Thymus (tissue), 14 donors: ENCODE measurements at places on chromosomes 3 and 15.

DNA sequence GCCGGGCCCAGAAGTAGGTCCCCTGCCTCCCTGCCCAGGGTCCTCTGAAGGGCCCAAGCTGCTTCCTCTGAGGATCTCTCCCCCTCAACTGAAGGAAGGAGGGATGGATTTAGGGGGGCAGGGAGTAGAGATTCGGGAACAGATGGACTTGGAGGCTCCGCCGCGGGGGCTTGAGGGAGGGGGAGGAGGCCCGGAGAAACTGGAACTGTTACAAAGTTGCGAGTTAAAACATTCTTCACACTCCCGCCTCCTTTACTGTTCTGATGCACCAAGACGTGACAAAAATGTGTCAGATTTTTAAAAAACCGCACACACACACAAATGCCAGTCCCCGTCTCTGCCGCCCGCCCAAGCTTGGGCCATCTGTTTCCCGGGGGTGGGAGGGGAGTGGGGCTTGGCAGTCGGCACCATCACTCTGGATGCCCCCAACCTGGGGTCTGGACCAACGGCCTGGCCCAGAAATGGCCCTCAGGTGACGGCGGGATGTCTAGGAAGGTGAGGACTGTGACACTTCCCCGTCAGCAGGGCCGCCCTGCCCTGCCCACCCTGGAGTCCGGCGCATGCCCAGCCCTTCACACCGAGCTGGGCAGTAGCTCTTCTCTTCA, 25.0 kb upstream of the LINGO1 start:
- no peak for DNase-seq

DNA sequence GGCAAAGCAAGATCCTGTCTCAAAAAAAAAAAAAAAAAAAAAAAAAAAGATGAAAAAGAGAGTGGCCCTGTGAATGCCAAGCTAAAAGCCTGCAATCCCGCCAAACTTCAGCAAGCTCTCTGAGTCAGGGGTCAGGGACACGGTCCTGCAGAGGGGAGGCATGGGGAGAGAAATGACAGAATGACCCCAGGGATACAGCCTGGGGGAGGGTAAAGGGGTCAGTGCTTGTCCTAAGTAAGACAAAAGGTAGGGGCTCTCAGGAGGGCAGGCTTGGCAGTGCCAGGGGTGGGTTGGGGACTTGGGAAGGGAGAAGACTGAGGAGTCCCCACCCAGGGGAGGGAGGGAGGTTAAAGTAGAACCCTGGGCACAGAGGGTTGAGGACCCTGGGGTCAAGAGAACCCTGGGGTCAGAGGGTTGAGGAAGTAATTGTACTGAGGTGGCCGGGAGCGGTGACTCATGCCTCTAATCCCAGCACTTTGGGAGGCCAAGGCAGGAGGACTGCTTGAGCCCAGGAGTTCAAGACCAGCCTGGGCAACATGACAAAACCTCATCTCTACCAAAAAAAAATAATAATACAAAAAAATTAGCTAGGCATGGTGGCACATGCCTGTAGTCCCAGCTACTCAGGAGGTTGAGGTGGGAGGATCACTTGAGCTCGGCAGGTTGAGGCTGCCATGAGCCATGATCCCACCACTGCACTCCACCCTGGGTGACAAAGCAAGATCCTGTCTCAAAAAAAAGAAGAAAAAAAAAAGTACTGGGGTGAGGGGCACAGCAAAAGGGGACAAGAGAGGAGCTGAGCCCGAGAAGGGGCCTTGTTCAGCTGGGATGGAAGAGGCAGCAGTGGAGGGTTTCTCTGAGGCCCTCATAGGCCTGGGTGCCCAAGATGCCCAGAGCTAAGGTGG, 5.2 kb upstream of the SEMA3B start:
- DNase-seq, result no peak

GRCh38 chr3:126419886-126420786, 25.4 kb downstream of the CFAP100 start:
- no peak for DNase-seq

- DNase-seq, result no peak
Measured at GRCh38 chr3:133797396-133798105, 8.1 kb upstream of the SRPRB start.

DNA sequence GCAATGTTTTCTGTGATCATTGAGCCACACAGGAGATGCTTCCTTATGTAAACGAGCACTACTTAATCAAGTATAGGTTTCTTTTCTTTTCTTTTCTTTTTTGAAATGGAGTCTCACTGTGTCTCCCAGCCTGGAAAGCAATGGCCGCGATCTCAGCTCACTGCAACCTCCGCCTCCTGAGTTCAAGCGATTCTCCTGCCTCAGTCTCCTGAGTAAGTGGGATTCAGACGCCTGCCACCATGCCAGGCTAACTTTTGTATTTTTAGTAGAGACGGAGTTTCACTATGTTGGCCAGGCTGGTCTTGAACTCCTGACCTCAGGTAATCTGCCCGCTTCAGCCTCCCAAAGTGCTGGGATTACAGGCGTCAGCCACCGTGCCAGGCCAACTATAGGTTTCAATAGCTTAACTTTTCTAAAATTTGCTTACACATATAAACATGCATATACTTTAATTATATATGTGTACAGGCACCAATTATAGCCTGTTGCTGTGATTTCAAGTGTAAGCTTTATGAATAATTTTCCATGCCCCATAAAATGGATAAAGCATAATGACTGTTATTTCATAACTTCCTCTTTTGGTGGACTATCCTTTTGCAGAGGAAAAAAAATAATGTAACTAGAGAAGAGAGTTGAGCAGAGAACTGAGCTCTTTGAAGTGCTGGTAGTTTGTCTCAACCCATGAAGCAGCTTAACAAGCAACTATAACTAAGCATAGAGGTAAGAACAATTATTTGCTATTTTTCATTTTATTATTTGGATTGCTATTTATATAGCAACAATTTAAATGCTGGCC, 24.8 kb upstream of the MBNL1 start:
- no peak for DNase-seq

DNA sequence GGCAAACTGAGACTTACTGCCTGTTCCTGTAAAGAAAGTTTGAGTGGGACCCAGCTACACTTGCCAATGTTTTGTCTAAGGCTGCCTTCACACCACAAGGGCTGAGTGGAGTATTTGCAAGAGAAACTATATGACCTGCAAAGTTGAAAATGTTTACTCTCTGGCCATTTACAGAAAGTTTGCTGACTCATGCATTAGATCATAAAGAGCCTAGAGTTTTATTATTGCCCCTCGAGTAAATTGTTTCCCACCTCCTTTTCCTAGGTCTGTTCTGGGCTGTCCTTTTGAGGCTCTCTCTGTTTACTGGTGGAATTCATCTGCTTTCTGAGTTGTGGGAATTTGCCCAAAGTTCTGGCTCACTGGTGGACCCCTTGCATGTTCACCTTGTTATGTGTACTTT, 6.7 kb upstream of the PROK2 start:
- DNase-seq, result no peak

GRCh38 chr3:192851821-192852372, 65.8 kb downstream of the MB21D2 start:
- no peak for DNase-seq

GRCh38 chr15:99981191-99981647, 248.0 kb upstream of the LYSMD4 start:
- no peak for DNase-seq

GRCh38 chr3:42988097-42988496, 9.0 kb downstream of the GASK1A start:
- DNase-seq, result no peak

DNA sequence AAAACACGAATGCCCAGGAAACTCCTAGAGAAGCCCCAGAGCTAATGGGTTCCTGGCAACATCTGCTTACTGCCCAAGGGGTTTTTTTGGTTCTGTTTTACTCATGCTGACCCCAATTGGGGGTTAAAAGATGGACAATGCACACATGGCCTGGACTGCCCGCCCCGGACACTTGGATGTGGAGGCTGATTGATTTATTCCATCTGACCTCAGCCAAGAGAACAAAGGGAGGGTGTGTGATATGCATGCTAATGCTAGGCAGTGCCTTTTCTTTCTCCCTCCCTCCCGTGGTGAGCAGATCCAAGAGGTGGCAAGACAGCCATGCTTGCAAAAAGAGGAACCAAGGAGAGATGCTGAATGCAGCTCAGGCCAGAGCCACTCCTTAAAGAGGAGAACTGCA, 3.3 kb upstream of the LRTM1 start:
- DNase-seq, result no peak

DNA sequence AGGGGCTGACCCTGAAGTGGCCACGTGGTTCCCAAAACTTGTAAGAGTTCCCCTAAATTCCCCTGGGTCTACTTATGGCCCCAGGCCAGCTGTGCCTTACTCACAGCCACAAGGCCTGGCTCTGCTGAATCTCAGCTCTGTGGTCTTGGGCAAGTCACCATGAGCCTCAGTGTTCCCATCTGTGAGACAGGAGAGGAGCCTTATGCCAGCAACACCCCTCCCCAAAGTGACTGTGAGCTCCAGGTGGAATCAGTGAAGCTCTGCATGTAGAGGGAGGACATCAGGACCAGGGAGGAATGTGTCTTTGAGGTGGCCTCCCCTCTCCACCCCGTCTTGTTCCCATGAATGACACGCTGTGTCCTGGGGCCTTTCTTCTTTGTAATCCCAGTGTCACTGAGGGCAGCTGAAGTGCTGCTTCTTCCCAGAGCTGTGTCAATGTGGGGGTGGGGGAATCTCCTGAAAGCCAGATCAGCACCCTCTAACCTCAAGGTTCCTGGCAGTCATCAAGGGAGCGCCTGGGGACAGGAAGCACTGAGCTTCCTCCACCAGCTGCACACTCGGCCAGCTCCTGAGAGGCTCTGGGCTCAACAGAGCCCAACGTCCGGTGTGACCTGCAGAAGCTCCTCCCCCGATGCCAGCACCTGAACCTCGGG, 258.9 kb downstream of the UACA start:
- DNase-seq, result no peak

DNA sequence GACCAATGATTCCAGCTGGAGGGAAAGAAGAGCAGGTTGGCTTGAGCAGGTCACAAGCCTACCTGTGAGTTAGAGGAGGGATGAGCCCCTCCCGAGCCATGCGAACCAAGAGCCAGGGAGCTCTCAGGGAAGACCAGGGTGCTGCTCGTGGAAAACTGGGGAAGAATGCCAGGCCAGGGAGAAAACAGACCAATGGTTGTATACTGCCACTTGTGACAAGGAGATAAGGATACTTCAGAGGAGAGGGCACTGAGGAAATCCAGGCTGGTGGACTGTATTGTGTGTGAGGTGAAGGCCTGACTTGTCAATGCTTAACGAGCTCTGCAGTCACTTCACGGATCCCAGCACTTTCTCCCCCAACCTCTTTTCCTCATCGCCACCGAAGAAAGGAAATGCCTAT, 177.7 kb downstream of the SSR3 start:
- no peak for DNase-seq

DNA sequence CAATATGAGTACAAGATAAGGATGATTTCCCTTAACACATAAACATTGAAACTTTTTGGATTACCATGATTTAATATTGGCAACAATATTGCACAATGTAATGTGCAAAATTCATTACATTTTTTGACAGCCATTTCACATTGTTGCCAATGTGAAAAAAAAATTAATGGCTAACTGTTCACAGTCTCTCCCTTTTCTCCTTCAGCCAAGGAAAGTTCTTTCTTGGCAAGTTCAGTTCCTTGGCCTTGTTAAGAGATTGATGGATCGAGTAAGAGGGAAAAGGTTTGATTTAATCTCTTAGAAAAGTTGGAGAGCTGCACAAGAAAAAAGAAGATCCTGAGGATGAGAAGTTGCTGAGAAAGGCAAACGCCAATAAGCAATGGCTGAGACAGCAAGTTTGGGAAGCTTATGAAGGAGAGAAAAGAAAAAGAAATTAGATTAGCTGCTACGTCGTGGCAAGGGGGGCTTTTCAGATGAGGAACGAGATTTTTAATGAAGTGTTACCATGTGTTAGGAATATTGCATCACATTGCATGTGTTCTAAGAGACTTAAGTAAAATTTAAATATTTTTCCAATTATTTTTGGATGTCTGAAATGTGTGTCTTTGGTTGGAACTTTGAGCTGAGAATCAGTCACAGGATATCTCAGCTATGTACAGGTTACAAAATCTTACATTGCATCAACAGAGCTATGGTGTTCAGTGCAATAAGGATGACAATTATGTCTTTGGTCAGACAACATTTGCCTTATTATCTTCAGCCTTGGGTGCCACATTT, 61.4 kb upstream of the ZNF280D start:
- DNase-seq, result no peak

DNA sequence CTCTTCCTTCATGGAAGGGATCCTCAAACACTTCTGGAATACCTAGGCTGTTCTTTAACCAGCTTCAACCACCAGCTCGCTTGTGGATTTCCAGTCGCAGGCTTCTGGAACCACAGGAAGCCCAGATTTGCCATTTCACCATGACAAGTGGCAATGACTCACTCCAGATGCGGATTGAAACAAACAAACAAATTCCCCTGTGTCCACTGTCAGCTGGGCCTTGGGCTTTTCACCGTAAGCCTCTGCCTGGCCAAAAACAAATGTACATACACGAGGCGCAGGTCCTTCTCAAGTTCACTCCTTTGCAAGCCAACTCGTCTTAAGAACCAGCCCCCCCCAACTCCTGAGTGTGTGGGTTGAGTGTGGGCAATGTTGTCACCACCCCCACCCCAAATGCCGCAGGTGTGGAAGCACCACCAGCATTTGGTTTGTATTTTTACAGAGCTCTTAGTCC, 8.8 kb downstream of the BCL6 start:
- no peak for DNase-seq

DNA sequence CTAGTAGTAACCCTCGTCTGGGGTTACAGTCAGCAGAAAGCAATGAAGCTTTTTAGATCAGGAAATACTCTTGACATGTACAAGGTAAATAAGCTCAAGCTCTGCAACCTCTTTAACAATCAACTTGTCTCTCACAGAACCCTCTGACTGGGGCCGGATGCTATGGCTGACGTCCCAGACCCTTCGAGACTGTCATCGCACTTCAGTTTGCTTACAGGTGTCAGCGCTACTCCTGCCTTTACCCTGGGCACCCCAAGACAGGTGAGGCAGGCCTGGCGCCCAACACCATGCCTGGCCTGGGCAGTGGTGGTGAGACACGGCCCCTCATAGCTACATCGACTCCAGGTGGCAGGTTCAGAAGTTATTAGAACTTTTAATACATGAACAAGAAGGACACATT, 30.6 kb downstream of the LRRFIP2 start:
- DNase-seq, result no peak
